HS-27A (cell line): ENCODE measurements at places on chromosomes 5 and 9.

DNA sequence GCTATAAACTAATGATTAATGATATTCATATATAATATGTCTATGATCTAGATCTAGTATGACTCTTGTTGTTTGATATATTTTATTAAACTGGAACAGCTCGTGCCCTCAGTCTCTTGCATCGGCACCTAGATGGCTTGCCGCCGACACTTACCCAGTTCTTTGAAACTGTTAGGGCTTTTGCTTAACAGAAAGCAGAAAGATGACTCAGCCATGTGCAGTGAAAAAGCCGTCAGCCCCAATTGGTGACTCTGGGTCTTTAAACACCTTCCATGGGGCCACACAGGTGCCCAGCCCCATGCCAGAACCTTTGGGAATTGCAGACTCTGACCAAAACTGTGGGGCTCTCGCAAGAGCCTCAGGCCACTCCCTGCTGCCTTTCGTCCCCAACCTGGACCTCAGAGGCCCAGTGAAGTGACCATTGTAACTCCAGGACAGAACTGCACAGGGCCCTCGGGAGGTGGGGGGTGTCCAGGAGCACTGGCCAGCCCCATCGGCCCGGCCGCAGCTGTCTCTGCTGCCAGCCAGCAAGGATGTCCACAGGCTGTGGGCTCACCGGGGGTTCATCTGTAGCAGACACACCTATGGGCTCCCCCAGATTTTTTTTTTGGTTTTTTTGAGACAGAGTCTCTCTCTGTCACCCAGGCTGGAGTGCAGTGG lies 7.8 kb downstream of the LCN10 start:
- no peak for DNase-seq

- DNase-seq, result no peak
These were observed 119.5 kb upstream of the LMX1B start for GRCh38 chr9:126494264-126494663.

GRCh38 chr9:21081999-21082398 lies 4.3 kb upstream of the IFNB1 start:
- DNase-seq, result no peak

DNA sequence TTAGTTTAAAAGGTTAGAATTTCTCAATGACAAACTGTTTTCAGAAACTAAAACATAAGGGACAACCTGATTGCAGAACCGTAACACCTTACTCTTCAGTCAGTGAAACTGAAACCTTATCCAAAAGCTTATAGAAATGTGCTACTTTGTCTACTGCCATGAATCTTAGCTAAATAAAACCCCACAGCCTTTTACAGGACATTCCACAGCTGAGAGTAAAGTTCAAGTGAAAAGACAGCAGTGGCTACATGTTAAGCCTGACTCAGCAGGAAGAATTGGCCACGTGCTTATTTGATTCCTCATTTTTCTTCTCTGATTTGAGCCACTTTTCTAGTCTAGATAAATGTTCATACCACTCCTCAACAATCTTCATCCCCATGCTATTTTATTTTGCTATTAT lies 278.7 kb upstream of the ISL1 start:
- no peak for DNase-seq

DNA sequence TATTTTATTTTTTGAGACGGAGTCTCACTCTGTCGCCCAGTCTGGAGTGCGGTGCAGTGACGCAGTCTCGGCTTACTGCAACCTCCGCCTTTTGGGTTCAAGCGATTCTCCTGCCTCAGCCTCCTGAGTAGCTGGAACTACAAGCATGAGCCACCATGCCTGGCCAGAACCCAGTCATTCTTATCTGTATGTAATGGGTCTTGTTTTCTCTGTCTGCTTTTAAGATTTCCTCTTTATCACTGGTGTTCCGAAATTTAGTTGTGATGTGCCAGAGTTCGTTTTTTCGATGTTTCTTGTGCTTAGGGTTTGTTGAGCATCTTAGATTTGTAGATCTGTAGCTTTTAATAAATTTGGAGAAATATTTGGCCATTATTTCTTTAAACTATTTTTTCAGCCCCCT lies 19.2 kb downstream of the SLC25A25 start:
- DNase-seq, result no peak

DNA sequence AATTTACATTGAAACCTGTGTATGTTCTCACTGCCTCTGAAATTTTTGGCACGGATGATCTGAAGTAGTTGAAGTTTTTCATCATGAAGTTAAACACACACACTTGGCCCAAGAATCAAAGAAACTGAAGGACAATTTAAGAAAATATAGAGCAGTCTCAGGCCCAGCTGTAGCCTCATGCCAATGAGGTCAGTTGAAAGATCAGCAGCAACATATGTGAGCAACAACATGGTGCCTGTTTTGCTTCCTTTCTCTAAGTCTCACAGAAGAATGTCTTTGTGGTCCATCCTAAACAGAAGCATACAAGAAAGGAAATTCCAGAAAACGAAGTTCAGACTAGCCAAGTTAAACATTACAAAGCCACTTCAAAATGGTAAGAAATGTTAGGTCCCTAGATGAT lies 1737.2 kb downstream of the MAT2B start:
- DNase-seq, result no peak

DNA sequence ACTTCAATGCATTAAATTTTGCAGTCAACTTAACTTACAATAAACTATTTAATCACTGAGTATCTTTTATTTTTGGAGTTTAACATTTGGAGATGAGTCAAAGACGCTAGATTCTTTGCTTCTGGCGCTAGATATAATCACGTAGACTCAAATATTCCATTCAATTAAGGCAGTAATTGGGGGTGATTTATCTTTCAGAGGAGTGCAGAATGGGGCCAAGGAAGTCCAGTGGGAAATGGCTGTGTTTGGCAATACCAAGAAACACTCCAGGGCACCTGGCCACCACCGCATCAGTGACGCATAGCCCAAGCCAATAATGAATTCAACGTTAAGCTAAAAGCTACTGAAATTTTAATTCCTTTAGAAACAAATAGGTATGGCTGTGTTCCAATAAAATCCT lies 81.2 kb downstream of the PHAX start:
- no peak for DNase-seq

GRCh38 chr5:124908581-124909451 lies 162.4 kb upstream of the ZNF608 start:
- DNase-seq, result no peak

DNA sequence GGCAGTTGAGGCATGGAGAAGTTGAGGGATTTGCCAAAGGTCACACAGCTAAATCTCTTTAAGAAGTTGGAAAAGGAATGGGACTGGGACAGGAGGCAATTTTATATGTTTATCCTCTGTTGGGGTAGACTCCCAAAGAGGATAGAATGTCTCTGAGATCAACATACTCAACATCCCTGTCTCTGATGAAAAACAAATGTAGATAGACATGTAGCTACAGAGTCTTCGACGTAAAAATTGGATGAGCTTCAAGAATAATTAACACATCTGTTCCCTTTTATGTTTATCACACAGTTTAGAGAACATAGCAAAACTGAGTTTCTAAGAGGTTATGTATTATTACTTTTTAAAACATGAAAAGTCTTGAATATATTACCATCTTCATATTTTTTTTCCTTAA lies 204.6 kb upstream of the CD180 start:
- no peak for DNase-seq
